ENCODE measurements at places on chromosomes 11 and 22.

- peak; percentile 85 for DNase-seq
Observed at GRCh38 chr11:118929501-118930093, 3.9 kb upstream of the BCL9L start.

GRCh38 chr11:103696123-103696522, 340.3 kb upstream of the DDI1 start:
- no peak for DNase-seq

- DNase-seq, result no peak
Observed at GRCh38 chr22:29049655-29050263, 11.9 kb downstream of the C22orf31 start.

DNA sequence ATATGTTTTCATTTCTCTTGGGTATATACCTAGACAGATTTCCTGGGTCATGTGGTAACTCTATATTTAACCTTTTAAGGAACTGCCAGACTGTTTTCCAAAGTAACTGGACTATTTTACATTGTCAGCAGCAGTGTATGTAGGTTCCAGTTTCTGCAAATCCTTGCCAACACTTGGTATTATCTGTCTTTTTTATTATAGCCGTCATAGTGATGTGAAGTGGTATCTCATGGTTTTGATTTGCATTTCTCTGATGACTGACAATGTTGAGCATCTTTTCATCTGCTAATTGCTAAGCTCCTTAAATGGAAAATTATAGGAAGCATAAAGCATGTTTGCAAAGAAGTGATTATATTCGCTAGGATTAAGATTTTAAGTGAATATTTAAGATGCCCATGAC, 13.9 kb downstream of the NNMT start:
- DNase-seq, result no peak

- DNase-seq, result no peak
Observed at GRCh38 chr22:44195189-44195871, 14.6 kb downstream of the PARVG start.

GRCh38 chr22:47850644-47851151, 1088.2 kb downstream of the TBC1D22A start:
- DNase-seq, result no peak

- DNase-seq, result no peak
Observed at GRCh38 chr11:76562541-76562940, 108.0 kb downstream of the LRRC32 start.

GRCh38 chr11:45386972-45387371, 100.8 kb upstream of the SYT13 start:
- no peak for DNase-seq

DNA sequence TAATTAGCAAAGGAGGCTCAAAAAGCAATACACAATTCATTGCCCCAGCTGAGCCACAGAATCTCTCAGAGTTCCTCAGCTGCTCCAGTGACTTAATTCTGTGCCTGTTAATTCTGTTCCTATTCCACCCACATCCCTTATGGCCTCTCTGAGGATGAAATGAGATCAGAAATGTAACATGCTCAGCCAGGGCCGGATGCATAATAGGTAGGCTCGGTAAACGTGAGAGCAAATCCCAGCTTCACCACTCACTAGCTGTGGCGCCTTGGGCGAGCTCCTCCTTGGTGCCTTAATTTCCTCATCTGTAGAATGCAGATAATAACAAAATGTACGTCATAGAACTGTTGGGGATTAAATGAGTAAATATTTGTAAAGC, 42.8 kb upstream of the DKK3 start:
- no peak for DNase-seq

GRCh38 chr11:129190087-129190486, 2.0 kb downstream of the ARHGAP32 start:
- DNase-seq, result no peak

GRCh38 chr11:125063429-125064043, 431 bp downstream of the SLC37A2 start:
- DNase-seq, result no peak

DNA sequence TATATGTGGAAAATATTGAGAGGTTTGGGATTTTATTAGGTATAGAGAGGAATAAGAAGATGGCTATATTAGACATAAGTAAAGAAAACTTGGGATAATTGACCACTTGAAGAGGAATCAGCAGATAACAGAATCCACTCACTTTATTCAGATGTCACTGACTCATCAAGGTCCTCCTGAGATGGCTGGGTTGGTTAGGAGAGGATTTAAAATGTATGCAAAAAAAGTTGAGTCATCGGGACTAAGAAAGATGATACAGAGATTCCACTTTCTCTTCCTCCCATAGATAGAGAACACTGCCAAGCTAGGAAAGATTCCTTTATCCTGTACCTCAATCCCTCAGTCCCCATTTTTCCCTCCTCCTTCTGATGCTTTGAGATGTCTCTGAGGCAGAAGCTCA, at the start of gene OR6A2:
Gene OR6A2, minus strand, starts transcription at position 288 of the 400 bp plus-strand sequence. CDS start 3,981 bp downstream, outside the sequence.
- DNase-seq, result no peak

Data from activated CD4-positive, alpha-beta T cell treated with anti-CD3 and anti-CD28 coated beads for 48 hours (primary cell).